T-cell (primary cell): ENCODE measurements at places on chromosomes 6 and 20. TPM values are rescaled to one million over a fixed set of nuclear protein-coding genes. Genes with fewer than 3 reads are reported as not detected.

DNA sequence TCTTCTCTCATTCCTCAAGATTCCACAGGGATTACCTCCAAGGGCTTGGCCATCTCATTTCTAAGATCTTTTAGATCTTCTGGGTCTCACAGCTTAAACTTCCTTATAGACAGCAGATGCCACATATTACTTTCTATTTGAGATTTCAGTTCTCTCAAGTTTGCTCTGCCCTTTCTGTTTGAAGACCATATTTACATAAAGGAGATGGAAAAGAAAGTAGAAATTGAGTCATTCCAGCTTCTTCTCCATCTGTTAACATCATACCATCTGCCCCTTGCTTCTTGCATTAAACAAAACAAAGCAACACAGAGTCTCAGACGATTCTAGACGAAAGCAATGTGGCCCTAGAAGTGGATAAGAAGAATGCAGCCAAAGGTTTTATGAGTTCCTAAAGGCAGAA is 203.4 kb downstream of the TTLL2 start:
- H3K4me1 ChIP-seq, result no peaks in the 10 kb centered on the region
- no peak for DNase-seq
- peaks cover 16% of the 10 kb centered on the region for H3K27me3 ChIP-seq
- H3K36me3 ChIP-seq, result no peaks in the 10 kb centered on the region
- no peak overlapping the region for H3K27ac ChIP-seq

GRCh38 chr6:116034327-116034726 is 26.4 kb downstream of the FRK start:
- no peaks in the 10 kb centered on the region for H3K4me1 ChIP-seq
- peaks cover 4% of the 10 kb centered on the region for H3K27me3 ChIP-seq
- no peaks in the 10 kb centered on the region for H3K36me3 ChIP-seq
- no peak overlapping the region for H3K27ac ChIP-seq

DNA sequence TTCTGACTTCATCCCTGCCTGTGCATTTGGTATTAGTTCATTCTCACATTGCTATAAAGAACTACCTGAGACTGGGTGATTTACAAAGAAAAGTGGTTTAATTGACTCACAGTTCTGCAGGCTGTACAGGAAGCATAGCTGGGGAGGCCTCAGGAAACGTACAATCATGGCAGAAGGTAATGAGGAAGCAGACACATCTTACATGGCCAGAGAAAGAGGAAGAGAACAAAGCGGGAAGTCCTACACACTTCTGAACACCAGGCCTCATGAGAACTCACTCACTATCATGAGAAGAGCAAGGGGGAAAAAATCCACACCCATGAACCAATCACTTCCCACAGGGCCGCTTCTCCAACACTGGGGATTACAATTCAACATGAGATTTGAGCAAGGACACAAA is 303.9 kb downstream of the CBLN4 start:
- no peak for DNase-seq
- no peaks in the 10 kb centered on the region for H3K27me3 ChIP-seq
- no peak overlapping the region for H3K4me3 ChIP-seq
- H3K4me1 ChIP-seq, result no peaks in the 10 kb centered on the region

Gene OTOR
- total RNA-seq, result not detected

Gene AVP
- 0.59 TPM for total RNA-seq

GRCh38 chr6:166251211-166251610 is 57.0 kb downstream of the PRR18 start:
- no peaks in the 10 kb centered on the region for H3K36me3 ChIP-seq
- H3K27ac ChIP-seq, result no peak overlapping the region
- DNase-seq, result no peak
- H3K4me3 ChIP-seq, result no peak overlapping the region
